ENCODE measurements at places on chromosomes 1 and 21.

DNA sequence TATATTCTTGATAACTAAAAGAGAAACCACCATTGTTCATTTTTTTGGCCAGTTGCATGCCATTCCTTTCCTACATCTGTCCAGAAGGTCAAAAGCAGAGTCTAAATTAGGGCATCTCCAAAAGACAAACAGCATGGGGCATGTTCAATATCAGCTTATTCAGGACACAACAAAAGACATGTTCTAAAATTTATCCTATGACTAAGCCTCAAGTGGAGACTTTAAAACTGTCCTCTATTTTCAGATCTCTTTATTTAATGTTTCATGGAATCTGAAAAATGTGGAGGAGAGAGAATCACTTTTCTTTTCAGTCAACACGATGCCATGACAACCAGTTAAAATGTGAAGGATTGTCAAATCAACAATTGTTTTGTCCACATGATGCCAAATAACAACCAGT, 303.4 kb upstream of the PRMT6 start:
- DNase-seq: no peak

DNA sequence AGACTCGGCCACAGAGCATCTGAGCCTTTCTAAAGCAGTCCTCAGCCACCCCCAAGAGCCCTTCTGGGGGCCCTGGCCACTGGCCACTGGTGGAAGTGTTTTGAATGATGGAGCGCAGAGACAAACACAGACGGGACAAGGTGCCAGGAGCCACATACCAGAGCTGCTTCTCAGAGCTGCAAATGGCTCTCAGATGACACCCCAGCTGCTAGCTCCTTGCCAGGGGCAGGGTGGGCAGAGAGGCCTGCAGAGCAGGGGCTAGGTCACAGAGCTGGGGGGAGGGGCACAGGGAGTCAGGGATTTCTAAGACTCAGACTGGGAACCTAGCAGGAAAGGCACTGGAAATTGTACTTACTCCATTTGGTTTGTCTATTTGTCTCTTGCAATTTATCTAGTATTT, 30.4 kb downstream of the KCNN3 start:
- no peak for DNase-seq

DNA sequence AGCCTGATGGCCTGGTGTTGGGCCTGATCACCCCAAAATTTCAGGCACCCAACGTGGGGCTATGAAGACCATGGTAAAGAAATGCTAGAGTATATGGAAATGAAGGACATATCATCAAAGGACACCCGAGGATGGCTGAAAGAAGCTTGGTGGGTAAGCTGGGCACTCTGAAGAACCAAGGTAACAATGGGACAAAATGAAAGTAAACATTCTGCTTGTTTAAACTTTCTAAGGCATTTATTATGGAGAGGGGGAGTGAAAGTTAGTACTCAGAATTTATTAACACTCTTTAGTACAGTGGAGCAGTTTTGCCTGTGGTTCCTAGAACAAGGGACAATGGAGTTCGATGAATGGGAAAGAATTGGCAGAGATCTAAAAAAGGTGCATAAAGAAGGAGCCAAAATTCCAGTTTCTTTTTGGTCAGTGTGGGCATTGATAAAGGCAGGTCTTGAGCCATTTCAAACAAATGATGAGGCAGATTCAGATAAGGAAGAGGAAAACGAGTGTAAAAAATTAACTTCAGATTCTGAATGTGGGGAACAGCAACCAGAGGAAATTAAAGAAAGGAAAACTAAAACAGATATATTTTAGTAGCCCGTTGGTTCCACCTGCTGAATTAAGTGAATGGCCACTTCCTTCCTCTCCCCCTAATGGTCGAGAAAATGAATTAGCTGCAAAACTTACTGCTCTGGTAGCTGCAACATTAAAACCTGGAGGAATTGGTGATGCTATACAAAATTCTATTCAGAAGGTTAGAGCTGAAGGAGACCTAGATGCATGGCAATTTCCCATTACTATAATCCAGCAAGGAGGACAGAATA, 8.4 kb upstream of the PM20D1 start:
- no peak for DNase-seq

GRCh38 chr1:68449901-68450300, at the start of gene RPE65:
Gene RPE65 (minus strand): TSS chr1:68449954. CDS start chr1:68449905, 49 bp downstream.
- no peak for DNase-seq

GRCh38 chr21:32514275-32515055, 70.9 kb downstream of the TCP10L start:
- no peak for DNase-seq

DNA sequence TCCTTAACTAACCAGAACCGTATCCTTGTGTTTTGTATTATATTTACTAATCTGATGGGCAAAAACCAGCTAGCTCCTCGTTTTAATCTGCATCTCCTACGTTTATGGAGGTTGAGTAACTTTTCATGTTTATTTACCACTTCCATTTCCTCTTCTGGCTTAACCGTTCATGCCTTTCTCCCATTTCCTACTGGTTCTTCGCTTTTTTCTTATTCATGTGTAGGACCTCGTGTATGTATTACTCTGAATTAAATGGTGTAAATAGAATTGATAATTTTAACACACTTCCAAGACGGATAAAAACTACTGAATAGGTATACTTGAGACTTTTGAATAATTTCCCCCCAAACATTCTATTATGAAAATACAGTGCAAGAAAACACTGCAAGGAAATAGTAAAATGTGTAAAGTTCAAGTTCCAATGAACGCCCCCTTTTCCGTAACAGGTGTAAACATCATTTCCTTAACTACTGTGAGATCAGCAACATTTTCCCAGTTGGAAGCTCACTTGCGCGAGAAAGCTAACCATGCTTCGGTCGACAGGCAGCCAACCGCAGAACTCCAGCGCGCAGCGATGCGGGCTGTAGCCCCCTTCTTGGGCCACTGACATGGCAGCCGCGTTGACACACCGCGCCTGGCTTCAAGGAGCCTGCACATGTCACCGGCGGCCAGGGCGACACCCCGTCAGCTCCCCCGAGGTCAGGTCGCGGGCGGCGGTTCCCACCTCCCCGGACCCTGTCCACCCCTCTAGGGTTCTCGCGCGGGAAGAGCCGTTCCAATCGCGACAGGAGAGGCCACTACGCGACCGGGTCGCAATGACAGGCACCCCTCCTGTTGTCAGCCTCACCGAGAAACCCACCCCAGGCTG, 816 bp downstream of the EDEM3 start:
- peak; percentile 53 for DNase-seq

- DNase-seq: peak; percentile 24
Observed at GRCh38 chr1:175757381-175758015, 14.1 kb upstream of the TNR start.

- no peak for DNase-seq
Observed at GRCh38 chr1:22266141-22266540, 123.2 kb upstream of the WNT4 start.

DNA sequence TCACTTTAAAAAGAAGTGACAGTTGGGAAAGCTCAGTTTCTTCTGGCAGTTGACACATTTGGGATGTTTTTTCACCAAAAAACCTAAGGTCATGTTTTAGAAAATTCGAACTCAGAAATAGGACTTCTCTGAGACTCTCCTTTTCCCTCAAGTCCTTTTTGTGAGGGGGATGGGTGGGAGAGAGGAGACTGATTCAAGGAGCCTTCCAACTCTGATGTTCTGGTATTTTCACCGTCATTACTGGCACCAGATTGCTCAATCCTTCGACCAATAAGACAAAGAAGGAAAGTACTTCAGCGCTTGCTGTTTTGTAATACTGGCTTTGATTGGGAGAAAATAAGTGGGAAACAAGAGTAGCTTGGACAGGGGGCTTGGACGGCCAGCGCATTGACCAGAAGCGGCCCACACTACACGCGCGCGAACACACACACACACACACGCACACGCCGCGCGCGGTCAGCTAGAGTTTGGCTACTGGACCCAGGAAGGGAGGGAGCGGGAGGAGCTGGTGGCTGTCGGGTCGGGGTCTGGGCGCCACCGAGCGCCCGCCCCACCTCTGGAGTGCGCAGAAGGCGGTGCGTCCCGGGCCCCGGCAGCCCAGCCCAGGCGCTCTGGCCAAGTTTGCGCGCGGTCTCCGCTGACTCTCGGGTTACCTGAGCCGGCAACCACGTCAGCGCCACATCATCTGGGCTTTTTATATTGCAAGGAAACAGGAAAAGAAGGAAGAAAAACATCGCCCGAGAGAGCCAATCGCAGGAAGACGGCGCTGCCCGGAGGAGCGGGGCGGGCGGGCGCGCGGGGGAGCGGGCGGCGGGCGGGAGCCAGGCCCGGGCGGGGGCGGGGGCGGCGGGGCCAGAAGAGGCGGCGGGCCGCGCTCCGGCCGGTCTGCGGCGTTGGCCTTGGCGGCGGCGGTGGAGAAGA, at the start of gene KCNK1:
Gene KCNK1 (plus strand): TSS at position 855 of the 921 bp plus-strand sequence. CDS start 66 bp downstream, at position 921.
- DNase-seq: peak; percentile 45

- no peak for DNase-seq
Observed at GRCh38 chr1:109504974-109505373, 4.6 kb downstream of the AMIGO1 start.

GRCh38 chr1:70101231-70101630, 104.1 kb downstream of the LRRC40 start:
- DNase-seq: no peak

DNA sequence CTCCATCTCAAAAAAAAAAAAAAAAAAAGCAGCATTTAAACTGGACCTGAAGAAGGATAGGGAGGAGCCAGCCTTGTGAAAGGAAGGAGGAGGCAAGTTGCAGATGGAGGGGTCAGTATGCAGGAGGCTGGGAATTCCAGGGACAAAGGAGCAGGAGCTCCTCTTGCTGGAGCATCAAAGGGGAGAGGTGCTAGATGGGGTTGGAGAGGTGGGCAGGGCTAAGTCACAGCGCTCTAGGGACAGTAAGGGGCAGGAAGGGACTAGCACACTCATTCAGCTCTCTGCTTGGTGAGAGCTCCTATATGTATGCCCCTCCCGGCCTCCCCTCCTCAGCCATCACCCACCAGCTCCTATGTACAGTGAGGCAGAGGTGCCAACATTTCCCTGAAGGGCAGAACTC, 26.8 kb downstream of the MAP7D1 start:
- no peak for DNase-seq

DNA sequence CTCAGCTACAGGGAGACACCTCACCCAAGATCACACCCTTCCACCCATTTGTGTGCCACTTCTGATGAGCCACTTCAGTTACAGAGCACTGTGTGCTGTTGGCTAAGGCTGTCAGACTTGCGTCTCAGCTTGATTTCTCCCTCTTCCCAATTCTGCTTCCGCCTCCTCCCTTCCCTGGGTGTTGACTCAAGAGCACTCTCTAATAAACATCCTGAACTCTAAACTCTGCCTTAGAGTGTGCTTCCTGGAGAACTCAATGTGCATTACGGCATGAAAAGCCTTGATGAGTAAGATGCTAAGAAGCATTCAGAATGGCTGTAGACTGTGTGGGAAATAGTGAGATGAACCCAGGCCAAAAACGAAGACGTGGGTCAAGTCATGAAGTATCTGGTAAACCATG, 54.9 kb upstream of the S1PR1 start:
- DNase-seq: no peak

DNA sequence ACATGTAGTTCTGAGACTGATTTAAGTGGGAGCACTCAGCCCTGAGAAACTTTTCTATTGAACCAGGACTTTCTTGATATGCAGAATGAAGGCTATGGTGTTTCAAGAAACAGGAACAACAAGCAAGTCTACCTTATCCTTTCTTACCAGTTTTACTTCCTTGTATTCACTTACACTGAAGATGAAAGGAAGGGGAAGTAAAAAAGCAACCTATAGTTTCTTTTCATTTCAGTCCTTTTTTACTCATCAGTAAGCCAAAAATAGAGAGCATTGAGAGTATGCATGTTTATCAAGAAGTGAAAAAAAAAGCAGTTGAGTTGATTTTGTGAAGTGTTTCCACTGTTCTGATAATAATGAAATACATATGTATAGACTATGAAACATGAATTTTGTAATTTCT, 1010.3 kb downstream of the AMY1C start:
- DNase-seq: no peak

GRCh38 chr21:35051287-35051818, 2.3 kb upstream of the RUNX1 start:
- peak; percentile 89 for DNase-seq

DNA sequence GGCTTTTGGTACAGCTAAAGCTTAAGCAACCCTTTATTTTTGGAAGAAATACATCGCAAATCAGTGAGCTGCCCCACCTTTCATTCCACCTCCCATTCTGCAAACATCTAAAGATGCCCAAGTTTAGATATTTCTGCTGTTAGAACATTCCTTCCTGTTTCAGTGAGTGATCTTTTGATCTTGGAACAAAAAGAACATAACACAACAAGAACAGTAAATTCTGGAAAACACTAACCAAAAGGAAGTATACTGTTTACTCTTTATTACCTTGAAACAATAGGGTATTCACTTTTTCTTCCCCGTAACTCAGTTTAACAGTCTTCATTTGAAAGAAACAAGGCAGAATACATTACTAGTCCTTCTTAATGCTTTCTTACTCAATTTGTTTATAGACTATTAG, 40.6 kb downstream of the HNRNPR start:
- DNase-seq: no peak

DNA sequence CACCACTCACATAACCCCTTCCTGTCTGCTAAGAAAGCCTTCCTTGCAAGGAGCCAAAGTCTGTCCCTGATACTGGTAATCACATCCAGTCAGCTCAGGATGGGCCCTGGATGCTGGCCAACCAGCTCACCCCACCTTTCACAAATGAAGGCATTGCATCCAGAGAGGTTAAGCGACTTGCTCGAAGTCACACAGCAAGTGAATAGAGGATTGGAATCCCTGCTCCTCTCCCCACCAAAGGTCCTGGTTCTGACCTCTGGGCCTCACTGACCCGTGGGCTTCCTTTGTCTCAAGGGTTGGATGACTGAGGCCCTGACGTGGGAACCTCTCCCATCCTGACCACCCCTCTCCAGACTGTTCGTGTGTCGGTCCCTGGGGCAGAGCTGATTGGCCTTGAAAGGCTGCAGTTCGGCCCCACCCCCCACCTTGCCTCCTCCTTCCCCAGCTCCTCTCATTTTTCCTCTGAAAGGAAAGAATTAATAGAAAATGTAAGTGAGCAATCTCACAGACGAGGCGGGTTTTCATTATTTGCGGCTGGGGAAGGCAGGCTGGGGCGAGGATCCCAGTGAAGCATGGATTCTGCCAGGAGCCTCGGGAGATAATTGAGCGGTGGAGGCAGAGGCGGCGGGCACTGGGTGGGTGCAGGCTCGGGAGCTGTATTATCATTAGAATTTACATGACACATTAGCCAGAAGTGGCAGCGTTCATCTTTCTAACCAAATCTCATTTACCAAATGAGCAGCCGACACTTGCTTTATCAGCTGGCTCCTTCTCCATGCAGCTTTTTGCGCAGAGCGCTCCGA, 101.5 kb upstream of the CSF3R start:
- DNase-seq: no peak

- DNase-seq: peak; percentile 56
Observed at GRCh38 chr1:227934476-227935313, 13.0 kb downstream of the WNT9A start.

GRCh38 chr1:30748699-30749401, 8.7 kb downstream of the LAPTM5 start:
- peak; percentile 48 for DNase-seq

DNA sequence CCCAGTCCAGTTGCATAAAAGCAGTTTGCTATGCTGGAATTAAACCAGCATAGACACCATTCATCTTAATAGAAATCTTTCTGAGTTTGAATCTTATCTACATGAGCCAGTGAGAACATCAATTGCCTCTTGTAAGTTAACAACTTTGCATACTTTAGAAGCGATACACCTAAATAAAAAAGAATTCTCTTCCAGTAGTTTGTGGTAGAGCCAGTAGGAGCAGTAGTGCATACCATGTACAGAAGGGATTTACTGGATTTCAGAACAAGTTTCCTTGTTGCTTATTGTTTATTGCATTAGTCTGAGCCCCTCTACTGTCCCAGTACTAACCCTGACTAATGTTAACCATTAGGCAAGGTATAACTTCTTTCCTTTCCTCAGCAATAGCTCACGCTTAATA, 313.1 kb downstream of the TGFB2 start:
- DNase-seq: no peak

- DNase-seq: no peak
Observed at GRCh38 chr1:110188035-110188618, 22.0 kb upstream of the KCNC4 start.

Measured in activated CD4-positive, alpha-beta memory T cell treated with anti-CD3 and anti-CD28 coated beads, Interleukin-2, amount 10 ng/mL, durations not matched to agents 7 days and 5 days (primary cell).